ENCODE measurements at places on chromosomes 7 and 10. TPM values are rescaled to one million over a fixed set of nuclear protein-coding genes. Genes with fewer than 3 reads are reported as not detected.

- DNase-seq, result no peak
Measured at GRCh38 chr7:79176859-79177477, 276.5 kb downstream of the MAGI2 start.

Gene PTPRN2
- 0.43 TPM for total RNA-seq

DNA sequence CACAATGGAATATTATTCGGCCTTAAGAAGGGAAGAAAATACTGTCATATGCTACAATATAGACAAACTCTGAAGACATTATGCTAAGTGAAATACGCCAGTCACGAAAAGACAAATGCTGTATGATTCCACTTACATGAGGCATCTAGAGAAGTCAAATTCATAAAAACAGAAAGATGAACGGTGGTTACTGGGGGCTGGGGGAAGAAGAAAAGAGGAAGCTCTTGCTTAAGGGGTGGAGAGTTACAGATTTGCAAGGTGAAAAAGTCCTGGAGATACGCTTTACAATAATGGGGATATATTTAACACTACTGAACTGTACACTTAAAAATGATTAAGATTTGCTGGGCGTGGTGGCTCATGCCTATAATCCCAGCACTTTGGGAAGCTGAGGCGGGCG lies 49.0 kb downstream of the PSMC2 start:
- DNase-seq, result no peak

Gene ALDH18A1
- 95.5 TPM for total RNA-seq

- no peak for DNase-seq
Measured at GRCh38 chr7:101554584-101555268, 74.4 kb downstream of the MYL10 start.

GRCh38 chr7:34849163-34849960 lies 187.9 kb downstream of the DPY19L1 start:
- no peak for DNase-seq

GRCh38 chr7:7505915-7506314 lies 29.8 kb downstream of the COL28A1 start:
- no peak for DNase-seq

Data from activated T-cell treated with anti-CD3 and anti-CD28 coated beads, Interleukin-2, amount 50 U/mL, for 4 hours (primary cell).